Omental fat pad (tissue), 4 donors: ENCODE measurements at places on chromosomes 4 and X.

DNA sequence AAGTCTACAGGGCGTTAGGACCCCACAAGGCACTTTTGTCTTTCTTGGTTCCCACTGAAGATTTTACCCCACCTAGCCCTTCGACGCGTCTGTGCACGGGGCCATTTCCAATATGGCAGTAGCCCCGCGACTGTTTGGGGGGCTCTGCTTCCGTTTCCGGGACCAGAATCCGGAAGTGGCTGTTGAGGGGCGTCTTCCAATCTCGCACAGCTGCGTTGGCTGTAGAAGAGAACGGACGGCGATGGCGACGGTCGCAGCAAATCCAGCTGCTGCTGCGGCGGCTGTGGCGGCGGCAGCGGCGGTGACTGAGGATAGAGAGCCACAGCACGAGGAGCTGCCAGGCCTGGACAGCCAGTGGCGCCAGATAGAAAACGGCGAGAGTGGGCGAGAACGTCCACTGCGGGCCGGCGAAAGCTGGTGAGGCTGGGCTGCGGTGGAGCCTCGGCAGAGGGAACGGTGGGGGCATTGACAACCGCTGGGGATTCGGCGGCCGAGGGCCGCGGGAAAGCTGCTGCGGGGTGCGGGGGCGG, at the start of gene USP11:
Gene USP11, plus strand, starts transcription at position 207 of the 530 bp plus-strand sequence. Its CDS starts 35 bp downstream, at position 242.
- DNase-seq: no peak

DNA sequence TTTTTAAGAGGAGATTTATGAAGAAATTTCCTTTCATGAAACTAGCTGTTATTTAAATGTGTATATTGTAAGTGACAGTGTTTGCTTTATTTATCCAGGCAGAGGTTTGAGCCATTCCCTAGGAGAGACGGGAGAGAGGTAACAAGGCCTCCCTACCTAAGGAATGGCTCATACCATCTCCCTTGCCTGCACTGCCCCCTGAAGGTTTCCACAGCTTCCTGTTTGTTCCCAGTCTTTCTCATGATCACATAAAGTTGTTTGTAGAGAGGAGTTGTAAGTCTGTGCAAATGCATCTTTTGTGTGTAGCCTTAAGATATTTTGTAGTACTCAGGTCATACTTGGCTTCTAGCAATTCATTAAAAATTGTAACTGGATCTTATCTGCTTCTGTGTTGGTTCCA, 1504.5 kb upstream of the PCDH10 start:
- DNase-seq: no peak

- no peak for DNase-seq
Observed at GRCh38 chr4:140136509-140136908, 17.5 kb downstream of the MAML3 start.

DNA sequence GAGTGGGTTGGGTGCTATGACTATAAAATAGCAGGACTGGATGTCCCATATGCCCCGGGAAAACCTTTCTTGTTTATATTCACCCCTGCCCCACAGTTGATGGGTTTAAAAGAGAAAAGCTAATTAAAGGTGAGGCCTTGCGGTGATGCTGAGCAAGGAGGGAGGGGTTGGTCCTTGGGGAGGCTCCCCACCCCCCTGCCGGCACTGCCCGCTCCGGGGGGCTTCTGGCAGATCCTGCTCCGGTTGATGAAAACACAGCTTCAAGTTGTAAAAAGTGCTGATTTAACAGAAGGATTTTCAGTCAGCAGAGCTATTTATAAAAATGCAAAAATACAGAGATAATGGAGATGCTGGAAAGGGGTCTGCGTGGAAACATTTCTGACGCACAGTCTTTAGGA, 68.6 kb downstream of the MTMR1 start:
- no peak for DNase-seq

DNA sequence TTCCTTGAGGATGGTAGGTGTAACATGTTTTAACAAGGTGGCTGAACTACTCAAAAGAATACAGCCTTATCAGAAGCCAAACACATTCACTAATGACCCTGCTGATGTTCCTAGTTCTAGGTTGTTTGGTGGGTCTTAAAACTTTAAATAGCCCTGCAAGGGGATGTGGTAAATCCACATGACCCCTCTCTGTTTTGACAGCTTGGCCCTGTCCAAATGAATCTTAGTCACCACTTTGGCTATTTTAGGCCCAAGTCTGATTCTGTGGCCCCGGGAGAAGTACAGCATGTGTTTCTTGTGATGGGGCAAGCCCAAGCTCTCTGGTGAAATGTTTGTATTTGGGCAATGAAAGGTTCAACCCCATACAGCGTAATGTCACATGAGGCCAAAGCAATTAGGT, 54.5 kb upstream of the GPR34 start:
- no peak for DNase-seq

- DNase-seq: no peak
Observed at GRCh38 chrX:24168807-24169206, 19.3 kb downstream of the ZFX start.

GRCh38 chrX:138082251-138082650, 516.3 kb downstream of the ZIC3 start:
- no peak for DNase-seq
